Renal cortex interstitium (tissue), 15 donors: ENCODE measurements at places on chromosomes 1 and 21.

DNA sequence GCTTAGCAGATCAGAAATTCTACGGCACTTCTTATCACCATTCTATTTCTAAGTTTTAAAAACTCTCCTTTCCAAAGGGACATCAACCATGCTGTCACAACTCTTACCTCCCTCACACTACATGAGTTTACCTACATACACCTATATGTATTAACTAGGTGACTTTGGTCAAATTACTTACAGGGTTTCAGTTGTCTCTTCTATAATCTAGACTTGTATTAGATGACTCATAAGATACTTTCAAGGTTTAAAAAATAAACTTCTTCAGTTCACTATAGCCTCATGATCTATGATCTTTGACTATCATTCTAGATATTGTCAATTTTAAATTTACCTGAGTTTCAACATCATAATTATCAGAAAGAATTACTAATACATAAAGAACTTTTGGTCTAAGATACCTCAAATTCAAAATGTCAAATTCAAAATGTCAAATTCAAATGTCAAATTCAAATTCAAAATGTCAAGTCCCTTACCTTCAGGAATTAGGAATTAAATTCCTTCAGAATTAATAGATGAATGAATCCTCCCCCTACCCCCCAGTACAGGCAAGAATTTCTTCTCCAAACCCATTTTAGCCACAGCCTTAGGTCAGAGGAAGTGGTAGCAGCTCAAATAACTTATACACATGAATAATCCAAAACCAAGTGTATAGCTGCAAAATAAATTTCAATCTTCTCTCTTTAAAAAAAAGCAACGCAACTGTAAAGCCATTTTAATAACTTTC, 31.1 kb downstream of the OTUD7B start:
- DNase-seq, result no peak

GRCh38 chr1:19770436-19771190, 29.1 kb downstream of the TMCO4 start:
- DNase-seq, result no peak

- DNase-seq, result no peak
Observed at GRCh38 chr1:29709704-29710280, 473.5 kb downstream of the PTPRU start.

GRCh38 chr1:16158025-16158424, 2.2 kb upstream of the EPHA2 start:
- no peak for DNase-seq

DNA sequence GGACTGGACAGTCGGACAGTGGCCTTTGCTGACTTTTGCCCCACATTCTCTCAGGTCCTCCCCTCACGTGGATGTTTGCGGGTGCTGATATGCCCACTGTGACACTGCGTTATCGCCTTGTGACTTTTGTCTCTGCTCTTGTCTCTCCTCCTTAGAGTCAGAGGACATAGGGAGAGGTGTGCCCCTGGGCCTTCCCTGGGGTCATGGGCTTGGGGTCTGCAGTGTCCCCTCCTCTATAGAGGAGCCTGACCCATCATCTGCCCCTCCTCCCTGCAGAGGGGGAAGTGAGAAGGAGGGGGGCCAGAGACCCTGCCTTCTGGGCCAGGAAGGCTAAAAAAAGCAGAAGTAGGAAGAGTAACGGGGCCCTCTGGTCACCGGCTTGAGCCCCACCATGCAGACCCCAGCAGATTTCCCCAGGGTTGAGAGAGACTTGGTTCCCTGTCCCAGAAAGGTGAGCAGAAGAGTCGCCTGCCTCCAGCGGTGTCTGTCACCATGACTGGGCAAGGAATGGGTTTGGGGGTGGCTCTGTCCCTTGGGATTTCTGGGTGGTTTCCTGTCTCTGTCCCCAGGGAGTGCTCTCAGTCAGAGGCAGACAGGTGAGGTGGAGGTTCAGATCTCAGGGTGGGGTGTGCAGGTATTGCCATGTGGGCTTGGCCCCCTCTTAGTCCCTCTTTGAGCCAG, 13.3 kb downstream of the RPS6KA1 start:
- DNase-seq, result no peak

GRCh38 chr1:923131-923990, at the start of gene SAMD11:
SAMD11 (plus strand) TSS chr1:923923; CDS start chr1:924432, 509 bp downstream.
- DNase-seq, result no peak

DNA sequence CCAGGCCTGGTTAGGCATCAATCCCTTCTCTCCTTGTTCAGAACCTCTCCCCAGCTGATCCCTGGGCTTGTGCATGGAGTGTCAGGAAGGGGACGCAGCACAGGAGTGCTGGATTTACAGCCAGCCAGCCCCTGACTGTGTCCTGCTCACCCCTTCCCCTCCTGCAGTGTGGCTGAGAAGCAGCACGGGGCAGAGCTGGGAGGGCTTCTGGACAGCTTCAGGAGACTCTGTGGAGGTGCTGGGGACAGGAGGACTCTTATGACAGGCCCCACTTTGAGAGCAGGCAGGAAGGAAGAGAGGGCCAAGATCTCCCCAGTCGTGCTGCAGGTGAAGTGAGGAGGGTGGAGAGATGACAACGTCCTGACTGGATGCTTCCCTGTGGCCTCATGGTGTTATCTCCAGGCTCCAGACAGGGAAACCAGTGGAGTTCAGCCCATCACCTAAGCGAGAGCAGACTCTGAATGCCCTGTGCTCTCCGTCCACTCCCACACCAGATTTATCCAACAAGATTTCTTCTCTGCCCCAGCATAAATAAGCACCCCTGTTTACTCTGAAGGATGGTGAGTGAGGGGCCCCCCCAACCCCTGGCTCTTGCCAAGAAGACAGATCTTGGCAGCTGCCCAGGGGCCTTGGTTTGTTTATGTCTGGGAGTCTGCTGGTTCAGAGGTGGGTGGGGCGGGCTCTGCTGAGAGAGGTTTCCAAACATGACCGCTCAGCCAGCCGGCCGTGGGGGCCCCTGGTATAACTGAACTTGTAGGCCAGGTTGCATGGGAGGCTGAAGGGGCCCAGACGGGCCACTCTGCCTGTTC, 21.3 kb downstream of the TMCC2 start:
- no peak for DNase-seq

DNA sequence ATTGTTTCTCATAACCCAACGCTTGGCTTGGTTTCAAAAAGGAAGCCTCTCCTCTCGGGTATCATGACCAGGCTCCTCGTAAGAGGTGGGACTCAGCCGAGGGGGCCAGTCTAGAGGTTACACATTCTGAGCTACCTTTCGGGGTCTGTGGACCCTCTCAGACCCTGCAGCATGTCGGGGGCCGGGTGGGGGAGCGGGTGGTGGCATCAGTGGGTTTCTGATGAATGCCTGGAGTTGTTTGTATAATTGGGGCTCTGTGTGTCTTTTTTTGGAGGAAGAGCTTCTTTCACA, 229.3 kb downstream of the CAMTA1 start:
- no peak for DNase-seq

GRCh38 chr1:4969556-4970129, 315.2 kb downstream of the AJAP1 start:
- no peak for DNase-seq

- no peak for DNase-seq
Observed at GRCh38 chr1:115910231-115910630, 66.1 kb upstream of the SLC22A15 start.
